ENCODE measurements at places on chromosomes 1 and 21.
A peak's percentile ranks its signal among the peaks of the same experiment; 100 is the strongest.

GRCh38 chr1:208974717-208975116 lies 608.8 kb upstream of the CAMK1G start:
- no peak for DNase-seq

GRCh38 chr1:202034683-202035462 lies 24.5 kb downstream of the ELF3 start:
- peak; percentile 93 for DNase-seq

DNA sequence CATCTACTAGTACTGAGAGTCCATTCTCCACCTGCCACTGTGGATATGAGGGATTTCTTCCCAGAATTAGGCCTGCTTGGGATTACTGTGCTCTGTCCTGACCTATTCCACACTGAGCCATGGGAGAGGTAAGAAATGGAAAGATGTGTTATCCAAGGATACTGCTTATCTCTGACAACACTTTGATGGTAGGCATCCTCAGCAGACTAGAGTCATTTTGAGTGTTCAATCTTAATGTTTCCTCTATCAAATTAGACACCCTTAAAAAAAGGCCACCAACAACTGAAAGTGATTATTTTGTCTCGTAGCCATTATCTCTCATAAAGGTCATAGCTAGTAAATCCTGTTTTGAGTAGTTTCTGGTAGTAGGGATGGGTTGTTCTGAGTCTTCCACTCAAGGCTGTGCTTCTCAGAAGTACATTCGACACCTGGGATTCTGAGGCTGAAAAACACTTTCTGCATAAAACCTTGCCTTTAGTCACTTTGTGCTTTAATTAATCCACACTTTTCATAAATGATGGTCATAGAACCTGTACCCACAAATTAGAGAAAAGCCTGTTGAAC lies 8.8 kb downstream of the ATPAF1 start:
- no peak for DNase-seq

DNA sequence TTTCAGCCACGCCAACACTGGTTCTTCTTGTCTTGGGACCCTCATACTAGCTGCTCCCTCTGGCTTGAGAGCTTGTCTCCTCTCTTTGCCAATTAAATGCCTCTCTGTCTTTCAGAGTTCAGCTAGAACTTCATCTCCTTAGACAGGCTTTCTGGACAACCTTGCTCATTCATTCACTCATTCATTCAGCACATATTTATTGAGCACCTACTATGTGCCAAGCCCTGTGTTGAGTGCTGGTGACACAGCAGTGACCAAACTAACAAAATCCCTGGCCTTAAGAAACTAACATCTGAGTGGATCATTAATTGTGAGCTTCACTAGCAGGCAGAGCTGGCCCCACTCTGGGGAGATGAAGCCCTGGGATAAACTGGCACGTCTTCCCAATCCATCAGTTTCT lies 24.9 kb upstream of the CASZ1 start:
- DNase-seq, result no peak

- no peak for DNase-seq
Observed at GRCh38 chr1:61028136-61028535, 54.2 kb upstream of the NFIA start.
